Mesenchymal stem cell (in vitro differentiated cells and primary cell): ENCODE measurements at places on chromosomes 3 and 15.
A peak's percentile ranks its signal among the peaks of the same experiment; 100 is the strongest.

GRCh38 chr3:178233371-178234071 lies 302.7 kb upstream of the KCNMB2 start:
- no peak overlapping the region for H3K4me3 ChIP-seq
- H3K27me3 ChIP-seq, result no peaks in the 10 kb centered on the region
- H3K4me1 ChIP-seq, result no peaks in the 10 kb centered on the region
- DNase-seq, result no peak
- H3K36me3 ChIP-seq, result no peaks in the 10 kb centered on the region
- H3K27ac ChIP-seq, result no peak overlapping the region

DNA sequence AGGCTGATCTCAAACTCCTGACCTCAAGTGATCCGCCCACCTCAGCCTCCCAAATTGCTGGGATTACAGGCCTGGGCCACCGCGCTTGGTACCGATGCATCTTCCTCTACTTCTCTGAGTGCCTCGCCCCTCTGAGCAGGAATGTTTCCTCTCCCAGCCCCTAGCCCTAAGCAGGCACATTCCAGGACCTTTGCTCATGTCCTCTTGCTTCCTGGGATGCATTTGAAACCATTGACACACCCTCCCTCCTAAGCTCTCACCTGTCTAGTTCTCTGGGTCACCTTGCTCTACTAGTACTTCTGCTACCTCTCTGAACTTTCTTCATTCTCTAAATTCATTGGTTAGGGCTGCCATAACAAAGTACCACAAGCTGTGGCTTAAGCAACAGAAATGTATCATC lies 17.9 kb upstream of the UACA start:
- no peak overlapping the region for H3K4me3 ChIP-seq
- H3K27me3 ChIP-seq, result no peaks in the 10 kb centered on the region
- no peak overlapping the region for H3K27ac ChIP-seq

DNA sequence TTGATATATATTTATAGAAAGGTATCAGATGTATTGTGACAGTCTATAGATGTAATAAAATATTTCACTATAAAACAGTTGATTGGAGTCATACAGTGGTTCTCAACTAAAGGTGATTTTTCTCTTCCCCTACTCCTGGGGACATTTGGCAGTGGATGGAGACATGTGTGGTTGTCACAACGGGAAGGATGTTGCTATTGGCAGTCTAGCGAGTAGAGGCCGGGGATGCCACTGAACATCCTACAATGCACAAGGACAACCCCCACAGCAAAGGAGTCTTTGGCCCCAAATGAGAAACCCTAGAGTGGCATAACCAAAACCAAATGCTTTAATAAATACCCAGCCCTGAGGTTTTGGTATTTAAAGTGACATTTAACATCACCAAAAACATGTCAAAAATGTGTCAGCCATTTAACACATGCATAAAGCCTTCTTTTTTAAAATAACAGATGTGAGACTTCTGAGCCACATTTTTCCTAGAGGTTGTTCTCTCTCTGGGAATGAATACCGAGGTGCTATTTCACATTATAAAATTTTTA lies 367.5 kb downstream of the PTPRG start:
- H3K27ac ChIP-seq, result no peak overlapping the region
- H3K36me3 ChIP-seq, result no peaks in the 10 kb centered on the region
- H3K4me1 ChIP-seq, result peaks cover 3% of the 10 kb centered on the region
- peak overlapping the region; percentile 4 for H3K4me3 ChIP-seq

DNA sequence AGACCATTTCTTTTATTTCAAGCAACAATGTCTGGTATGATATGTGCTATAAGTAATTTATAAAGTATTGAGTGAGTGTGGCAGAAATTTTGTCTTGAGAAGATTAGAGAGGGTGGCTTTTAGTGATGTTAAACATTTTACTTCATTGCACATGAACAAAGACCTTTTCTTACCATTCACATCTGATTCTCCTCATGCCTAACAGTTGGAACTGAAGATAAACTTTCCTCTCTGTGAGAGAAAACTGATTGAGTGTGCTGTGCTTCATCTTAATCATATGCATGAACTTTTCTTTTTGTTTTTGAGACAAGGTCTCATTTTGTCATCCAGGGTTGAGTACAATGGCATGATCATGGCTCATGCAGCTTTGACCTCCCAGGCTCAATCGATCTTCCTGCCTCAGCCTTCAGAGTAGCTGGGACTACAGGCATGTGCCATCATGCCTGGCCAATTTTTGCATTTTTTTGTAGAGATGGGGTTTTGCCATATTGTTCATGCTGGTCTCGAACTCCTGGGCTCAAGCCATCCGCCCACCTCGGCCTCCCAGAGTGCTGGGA lies 377.7 kb upstream of the GOLIM4 start:
- no peak for DNase-seq
- H3K4me3 ChIP-seq, result no peak overlapping the region
- no peaks in the 10 kb centered on the region for H3K36me3 ChIP-seq
- no peaks in the 10 kb centered on the region for H3K4me1 ChIP-seq

DNA sequence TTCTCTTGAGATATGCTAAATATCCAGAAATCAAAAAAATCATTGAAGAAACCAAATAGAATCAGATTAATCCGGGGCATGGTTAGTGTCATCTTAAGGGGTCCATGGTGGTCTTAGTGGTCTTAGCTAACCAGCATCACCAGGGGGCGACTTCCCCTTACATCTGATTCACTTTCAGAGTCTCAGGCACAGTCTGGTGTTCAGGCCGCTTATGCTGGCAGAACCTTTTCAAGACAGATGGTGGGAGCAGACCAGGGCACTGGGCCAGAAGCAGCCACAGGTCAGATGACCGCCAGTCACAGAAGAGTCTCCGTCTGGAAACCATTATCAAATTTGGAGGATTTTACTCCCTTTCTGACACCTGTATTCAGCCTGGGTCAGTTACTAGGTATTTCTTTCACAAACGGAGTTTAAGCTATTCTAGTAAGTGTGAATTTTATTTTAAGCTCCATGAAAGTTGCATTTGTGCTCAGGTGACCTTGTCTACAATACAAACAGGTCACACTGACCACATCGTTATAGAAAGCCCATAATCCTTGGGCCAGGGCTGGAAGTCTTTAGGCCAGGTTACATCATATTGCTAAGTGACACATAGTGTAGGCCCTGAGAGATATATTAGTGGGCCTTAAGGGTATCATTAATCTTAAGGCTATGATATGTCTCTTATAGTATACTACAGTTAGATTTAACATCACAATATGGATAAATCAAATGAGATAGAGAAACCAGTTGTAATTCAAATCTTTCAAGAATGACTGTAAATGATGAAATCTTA lies 365.5 kb downstream of the GBE1 start:
- H3K27ac ChIP-seq, result no peak overlapping the region
- H3K36me3 ChIP-seq, result no peaks in the 10 kb centered on the region
- no peaks in the 10 kb centered on the region for H3K27me3 ChIP-seq

DNA sequence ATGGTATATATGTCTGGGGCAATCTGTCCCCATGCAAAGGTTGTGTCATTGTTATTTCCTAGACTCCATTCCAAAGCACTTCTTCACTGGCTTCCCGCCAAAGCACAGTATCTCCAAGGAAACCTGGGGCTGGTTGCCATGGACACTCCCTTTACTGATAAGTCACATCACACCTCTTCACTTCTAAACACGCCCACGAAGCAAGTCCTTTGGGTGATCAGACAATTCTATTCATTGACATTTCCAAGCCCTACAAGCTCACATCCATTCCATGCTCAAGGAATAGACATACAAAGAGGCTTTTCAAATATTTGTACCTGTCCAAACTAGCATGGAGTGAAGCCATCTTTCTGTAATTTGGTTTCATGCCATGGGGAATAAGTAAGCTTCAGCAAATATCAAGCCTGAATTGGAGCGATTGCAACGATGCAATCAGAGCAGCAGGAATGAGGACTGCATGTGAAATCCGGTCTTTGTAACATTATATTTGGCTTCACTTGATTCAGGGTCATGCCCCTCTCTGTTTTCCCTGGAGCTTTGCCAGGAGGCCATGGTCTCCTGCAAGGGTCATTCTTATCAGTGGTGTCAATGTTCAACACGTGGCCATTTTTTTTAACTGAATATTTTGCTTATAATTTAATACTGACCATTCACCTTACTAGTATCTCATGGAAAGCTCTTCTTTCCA lies 201.6 kb upstream of the TMC3 start:
- DNase-seq, result no peak
- H3K27ac ChIP-seq, result no peak overlapping the region
- H3K36me3 ChIP-seq, result no peaks in the 10 kb centered on the region
- no peak overlapping the region for H3K4me3 ChIP-seq
- H3K4me1 ChIP-seq, result no peaks in the 10 kb centered on the region
- no peaks in the 10 kb centered on the region for H3K27me3 ChIP-seq

GRCh38 chr3:94162700-94163099 lies 99.8 kb downstream of the NSUN3 start:
- H3K27me3 ChIP-seq, result no peaks in the 10 kb centered on the region
- H3K4me3 ChIP-seq, result no peak overlapping the region
- no peaks in the 10 kb centered on the region for H3K36me3 ChIP-seq
- DNase-seq, result peak; percentile 7

DNA sequence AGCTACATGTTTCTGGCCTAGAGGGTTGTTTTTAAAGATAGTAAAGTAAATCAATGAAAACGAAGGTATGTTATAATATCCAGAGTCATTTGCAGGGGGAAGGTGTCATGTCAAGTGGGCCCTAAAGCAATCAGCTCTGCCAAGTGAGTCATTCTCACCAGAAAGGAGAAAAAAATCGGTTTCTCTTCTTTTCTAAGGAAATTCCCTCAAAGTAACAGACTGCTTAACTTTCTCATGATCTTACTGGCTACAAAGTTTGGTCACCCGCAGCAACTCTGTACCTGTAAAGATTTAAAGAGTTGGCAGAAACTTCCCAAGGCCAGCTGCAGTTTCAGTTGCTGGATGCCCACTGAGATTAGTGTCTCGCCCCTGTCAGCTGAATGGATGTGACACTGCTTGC lies 5.5 kb upstream of the FSIP1 start:
- H3K27ac ChIP-seq, result peak overlapping the region; percentile 73
- H3K36me3 ChIP-seq, result no peaks in the 10 kb centered on the region
- peaks cover 11% of the 10 kb centered on the region for H3K4me1 ChIP-seq
- no peak overlapping the region for H3K4me3 ChIP-seq

- no peaks in the 10 kb centered on the region for H3K4me1 ChIP-seq
- no peak overlapping the region for H3K4me3 ChIP-seq
- H3K36me3 ChIP-seq, result no peaks in the 10 kb centered on the region
Observed at GRCh38 chr3:94671078-94671477, 608.2 kb downstream of the NSUN3 start.

DNA sequence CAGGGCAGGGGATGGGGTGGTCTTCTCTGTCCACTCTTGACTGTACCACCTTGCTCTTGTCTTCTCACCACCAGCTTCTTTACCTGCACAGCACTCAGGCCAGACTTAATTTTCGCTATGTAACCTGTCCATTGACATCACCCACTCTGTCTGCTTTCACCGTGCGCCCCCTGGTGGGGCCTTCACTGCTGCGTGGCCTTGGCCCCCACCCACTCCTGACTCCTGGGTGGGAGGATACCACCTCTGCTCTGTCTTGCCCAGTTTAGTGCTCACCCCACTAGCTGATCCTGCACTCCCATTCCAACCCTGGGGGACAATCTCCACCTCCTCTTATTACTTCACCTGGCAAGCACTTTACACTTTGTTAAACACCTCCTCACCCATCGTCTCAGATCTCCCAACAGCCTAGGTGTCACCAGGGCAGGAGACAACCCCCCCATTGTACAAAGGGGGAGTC lies 17.7 kb downstream of the PTH1R start:
- peaks cover 49% of the 10 kb centered on the region for H3K27me3 ChIP-seq
- H3K36me3 ChIP-seq, result no peaks in the 10 kb centered on the region
- H3K4me1 ChIP-seq, result peaks cover 19% of the 10 kb centered on the region

DNA sequence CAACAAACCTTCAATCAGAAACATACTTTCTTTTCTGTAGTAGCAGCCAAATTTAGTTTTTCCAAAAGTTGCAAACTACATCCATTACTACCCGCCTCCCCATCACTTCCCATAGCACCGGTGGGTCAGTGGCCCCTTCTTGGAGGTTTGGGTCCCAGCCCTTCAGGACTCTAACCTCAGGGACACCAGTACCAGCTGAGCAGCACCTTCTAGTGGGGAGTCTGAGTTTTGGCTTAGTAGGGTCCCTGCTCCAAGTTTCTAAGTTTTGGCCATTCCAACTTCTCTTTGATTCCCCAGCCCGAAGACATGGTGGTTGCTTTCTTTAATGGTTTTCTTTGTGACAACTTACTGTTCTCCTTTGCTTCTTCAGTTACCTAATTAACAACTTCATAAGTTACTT lies 160.6 kb downstream of the ECT2 start:
- H3K27me3 ChIP-seq, result no peaks in the 10 kb centered on the region
- no peaks in the 10 kb centered on the region for H3K4me1 ChIP-seq
- H3K36me3 ChIP-seq, result no peaks in the 10 kb centered on the region
- no peak overlapping the region for H3K4me3 ChIP-seq
- DNase-seq, result no peak

GRCh38 chr15:93219859-93220420 lies 130.9 kb upstream of the RGMA start:
- no peaks in the 10 kb centered on the region for H3K36me3 ChIP-seq
- DNase-seq, result no peak
- H3K4me3 ChIP-seq, result no peak overlapping the region
- no peaks in the 10 kb centered on the region for H3K4me1 ChIP-seq

DNA sequence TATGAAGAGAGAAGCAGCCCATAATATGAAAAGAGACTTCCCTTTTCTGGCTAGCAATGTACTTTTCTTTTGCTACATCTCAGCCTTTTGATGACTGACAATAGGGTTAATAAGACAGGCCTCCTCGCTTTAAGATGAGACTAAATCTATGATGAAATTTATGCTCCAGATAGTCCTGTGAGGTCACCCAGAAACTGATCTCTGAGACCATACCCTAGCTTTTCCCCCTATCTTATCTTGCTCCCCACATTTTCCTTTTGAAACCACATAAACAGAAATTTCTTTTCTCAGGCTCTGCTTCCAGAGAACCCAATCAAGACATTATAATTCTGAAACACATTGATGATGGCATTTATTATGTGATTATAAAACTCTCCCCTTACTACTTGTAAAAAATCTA lies 168.8 kb upstream of the CADM2 start:
- no peaks in the 10 kb centered on the region for H3K27me3 ChIP-seq
- H3K36me3 ChIP-seq, result no peaks in the 10 kb centered on the region
- no peak for DNase-seq
- H3K27ac ChIP-seq, result no peak overlapping the region

DNA sequence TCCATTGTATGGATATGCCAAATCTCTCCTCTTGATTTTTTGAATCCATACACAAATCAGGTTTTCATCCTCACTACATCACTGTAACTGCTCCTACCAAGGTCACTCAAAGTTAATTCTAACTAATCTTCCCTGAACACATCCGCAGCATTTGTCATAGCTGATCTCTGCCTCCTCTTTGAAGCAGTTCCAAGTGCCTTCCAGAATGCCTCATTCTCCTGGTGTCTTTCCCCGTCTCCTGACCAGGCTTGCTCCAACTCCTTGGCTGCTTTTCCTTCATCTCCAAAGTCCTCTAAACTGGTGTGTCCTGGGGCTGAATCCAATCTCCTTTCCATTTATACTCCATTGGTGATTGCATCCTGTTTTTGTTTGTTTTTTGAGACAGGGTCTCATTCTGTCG lies 26.8 kb downstream of the KLHDC8B start:
- no peaks in the 10 kb centered on the region for H3K4me1 ChIP-seq
- no peaks in the 10 kb centered on the region for H3K36me3 ChIP-seq
- no peaks in the 10 kb centered on the region for H3K27me3 ChIP-seq
- H3K4me3 ChIP-seq, result no peak overlapping the region
- no peak overlapping the region for H3K27ac ChIP-seq

GRCh38 chr3:193554811-193555210 lies at the start of gene ATP13A4:
TSS of gene ATP13A4 (minus strand) at chr3:193554895. CDS start at chr3:193554799, 96 bp downstream.
- no peaks in the 10 kb centered on the region for H3K27me3 ChIP-seq
- no peaks in the 10 kb centered on the region for H3K36me3 ChIP-seq
